ENCODE measurements at places on chromosomes 16 and 17.

DNA sequence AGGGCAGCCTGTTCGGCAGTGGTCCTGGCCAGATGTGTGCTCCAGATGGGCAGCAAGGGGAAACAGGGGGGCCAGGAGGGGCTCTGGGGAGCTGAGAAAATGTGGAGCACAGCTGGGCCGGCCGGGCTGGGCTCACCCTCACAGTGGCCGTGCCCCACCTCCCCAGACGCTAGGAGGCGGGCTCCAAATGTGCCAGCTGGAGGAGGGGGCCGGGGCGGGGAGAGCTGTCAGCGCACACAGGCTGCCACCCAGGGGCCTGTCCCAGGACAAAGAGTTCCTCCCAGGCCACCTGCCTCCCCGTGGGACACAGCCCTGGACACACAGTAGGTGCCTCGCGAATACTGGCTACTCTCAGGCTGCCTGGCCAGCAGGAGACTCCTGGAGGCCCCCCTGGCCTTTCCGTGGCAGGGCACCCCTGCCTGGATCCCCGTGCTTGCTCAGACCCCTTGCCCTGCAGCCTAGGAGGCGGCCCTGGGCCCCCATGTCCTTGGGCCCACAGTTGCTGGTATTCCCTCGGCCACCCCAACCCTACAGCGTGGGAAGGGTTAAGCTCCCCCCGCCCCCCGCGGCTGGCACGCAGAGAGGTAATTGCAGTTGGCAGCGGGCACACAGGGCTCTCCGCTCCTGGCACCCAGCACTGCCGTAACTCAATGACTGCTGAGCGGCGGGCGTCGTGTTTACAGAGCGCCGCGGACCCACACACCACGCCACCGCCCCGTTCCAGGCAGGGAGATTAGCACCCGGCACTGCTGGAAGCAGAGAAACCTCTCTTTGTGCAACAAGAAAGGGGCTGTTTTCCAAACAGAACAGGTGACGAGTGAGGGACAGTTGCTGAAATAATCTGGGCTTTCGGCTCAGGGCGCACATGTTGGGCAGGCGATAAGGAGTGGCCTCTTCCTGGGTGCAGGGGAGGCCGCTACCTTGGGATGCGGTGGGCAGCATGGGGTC lies 32.2 kb downstream of the BAHCC1 start:
- DNase-seq: no peak

GRCh38 chr16:17460890-17461289 lies 9.9 kb downstream of the XYLT1 start:
- DNase-seq: no peak

- DNase-seq: no peak
Observed at GRCh38 chr16:59604354-59604753, 870.2 kb upstream of the GOT2 start.

DNA sequence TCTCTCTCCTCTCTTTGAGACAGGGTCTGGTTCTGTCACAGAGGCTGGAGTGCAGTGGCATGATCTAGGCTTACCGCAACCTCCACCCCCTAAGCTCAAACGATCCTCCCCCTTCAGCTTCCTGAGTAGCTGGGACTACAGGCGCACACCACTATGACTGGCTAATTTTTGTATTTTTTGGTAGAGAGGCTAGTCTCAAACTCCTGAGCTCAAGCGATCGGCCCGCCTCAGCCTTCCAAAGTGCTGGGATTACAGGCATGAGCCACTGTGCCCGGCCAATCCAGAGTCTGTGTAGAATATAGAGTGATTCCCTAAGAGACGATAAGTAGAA lies 65.8 kb upstream of the RPH3AL start:
- no peak for DNase-seq

DNA sequence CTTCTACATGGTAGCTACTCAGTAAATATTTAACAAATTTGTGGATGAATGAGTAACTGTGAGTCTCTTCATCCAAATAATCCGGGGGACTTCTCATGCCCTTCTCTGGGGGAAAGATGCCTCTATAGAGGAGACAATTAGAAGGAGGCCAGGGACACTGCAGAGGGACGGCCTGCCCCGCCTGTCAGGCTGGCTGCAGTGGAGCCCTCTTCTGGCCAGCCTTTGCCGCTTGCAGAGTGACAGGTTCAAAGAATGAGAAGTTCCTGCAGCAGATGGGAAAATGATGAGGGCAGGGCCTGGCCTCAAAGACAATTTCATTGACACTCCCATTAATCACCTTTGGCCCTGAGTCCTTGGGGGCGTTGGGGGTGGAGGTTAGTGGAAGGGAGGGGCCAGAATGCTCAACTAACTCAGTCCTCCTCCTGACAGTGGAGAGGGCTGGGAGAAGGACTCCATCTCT lies 339.0 kb downstream of the MAF start:
- no peak for DNase-seq

GRCh38 chr17:40032322-40033320 lies 17.4 kb downstream of the CSF3 start:
- DNase-seq: no peak

GRCh38 chr16:89547860-89548259 lies 12.6 kb upstream of the RPL13 start:
- no peak for DNase-seq

- DNase-seq: no peak
Observed at GRCh38 chr17:44543213-44543904, 13.9 kb upstream of the FZD2 start.

DNA sequence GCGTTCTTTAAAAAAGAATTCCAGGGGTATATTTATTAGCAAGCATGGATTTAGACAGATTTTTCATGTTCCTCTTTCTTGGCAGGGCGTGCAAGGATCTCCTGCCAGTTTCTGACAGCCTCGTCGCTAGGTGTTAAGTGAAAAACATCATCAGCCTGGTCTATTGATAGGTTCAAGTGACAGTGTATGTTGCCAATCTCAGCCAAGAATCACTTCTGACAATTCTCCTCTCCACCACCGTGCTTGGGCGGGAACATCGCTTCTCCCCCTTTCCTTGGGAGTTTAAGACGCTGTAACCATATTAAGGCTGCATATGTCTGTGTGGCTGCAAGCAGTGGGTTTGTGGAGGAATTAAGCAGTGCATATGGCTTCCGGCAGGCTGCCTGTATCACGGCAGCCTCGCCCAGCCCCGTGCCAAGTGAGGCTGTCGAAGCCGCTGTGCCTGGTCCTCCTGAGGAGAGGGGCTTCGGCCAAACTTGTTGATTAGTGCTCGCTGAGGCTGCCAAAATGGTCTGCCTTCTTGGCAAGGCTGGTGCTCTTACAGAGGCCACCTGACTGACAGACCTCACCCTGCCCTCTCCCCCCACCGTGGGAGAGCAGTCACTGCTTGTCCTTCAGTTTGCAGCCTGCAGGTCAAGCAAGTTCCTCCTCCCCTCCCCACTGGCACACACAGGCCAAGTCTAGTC lies 132.2 kb upstream of the MPHOSPH6 start:
- DNase-seq: no peak

- DNase-seq: no peak
Observed at GRCh38 chr16:17130733-17131132, 340.0 kb downstream of the XYLT1 start.

GRCh38 chr16:87551487-87551886 lies 50.8 kb upstream of the JPH3 start:
- DNase-seq: no peak

DNA sequence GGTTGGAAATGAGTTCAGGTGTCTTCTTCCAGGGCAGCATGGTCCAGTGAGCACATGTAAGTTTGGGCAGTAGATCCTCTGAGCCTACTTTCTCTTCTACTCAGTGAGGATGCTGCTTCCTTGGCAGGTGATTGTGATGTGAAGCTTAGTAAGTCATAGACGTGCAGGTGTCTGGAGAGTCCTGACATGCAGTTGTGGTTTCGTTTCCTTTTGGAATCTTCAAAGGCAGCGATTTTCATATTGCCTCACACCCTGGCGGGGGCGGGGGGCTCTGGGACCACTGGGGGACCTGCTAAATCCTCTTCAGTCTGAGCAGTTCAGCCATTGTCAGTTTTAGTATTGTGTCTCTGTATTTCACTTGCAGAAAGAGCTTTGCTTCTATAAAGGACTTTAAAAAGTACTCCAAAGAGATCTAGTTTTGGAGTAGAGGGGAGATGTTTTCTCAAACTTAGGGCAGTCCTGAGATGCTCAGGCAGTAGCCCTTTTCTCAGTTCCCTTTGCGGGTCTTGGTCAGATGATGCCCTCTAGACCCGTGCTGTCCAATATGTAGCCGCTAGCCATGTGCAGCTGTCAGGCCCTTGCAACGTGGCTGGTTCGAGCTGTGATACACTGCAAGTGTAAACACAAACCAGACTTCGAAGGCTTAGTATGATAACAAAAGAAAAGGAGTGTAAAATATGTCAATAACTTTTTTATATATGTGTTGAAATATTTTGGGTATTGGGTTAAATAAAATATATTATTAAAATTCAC lies 4.0 kb upstream of the CDK5R1 start:
- no peak for DNase-seq

- no peak for DNase-seq
Observed at GRCh38 chr17:56111706-56112485, 41.4 kb upstream of the ANKFN1 start.

GRCh38 chr17:69401251-69401650 lies 13.2 kb upstream of the MAP2K6 start:
- no peak for DNase-seq

DNA sequence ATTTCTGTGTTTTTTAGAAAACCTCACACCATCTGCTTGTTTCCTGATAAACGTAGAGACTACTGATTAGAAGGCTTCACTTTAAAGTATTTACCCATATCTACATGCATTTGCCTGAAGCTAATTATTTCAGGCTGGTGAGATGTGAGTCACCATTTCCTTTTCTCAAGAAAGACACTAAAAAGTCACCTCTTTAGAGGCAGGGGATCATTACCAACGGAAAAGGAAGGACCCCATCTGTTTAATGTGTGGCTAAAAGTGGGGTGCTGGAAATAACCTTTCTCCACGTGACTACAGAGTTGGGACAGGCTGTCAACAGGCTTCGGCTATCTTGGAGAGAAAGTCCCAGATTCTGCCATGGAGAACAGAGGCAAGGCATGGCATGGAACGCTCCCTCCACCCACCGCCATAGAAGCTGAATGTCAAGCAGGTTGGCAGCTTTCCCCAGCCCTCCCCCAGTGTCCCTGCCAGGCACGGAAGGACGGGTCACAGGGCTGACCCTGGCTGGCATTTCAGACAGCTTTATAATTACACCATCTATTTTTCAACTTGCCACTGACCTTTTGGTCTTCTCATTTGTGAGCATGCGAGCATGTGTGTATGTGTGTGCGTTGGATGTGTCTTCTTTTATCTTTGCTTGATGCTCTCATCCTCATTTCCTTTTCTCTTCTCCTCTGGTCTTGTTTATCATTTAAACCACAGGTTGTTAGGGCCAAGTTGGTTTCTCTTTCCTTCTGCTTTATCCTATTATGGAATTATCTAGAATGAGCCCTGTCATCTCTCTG lies 157.0 kb downstream of the CPPED1 start:
- no peak for DNase-seq

GRCh38 chr16:76653390-76654026 lies 376.3 kb downstream of the CNTNAP4 start:
- peak; percentile 62 for DNase-seq

- no peak for DNase-seq
Observed at GRCh38 chr17:35214631-35215273, 20.6 kb upstream of the SLC35G3 start.

- DNase-seq: no peak
Observed at GRCh38 chr17:2442166-2442565, 41.3 kb upstream of the MNT start.

DNA sequence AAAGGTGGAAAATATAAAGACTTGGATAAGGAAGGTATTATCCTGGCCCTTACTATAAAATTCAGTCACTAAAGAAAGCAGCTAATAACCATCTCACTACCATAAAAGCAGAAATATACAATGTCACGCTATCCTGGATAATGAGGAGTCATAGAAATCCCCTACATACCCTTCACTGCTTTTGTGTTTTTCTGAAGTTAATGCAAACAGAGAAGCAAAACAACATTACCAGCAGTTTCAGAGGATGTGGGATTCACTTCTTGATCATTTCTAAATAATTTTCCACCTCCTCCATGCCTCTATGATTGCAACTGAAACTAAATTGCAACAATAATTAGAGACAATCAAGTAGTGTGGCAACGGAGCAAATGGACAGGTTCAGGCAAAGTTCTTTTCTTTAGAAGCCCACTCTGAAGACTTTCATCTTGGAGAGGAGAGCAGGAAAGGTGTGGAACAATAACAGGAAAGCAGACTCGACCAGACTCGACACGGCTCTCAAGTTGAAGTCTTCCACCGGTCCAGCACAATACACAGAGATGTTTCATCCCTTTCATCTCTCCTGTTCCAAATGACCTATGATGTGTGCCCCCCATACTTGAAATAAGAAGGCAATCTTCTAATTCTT lies 10.2 kb downstream of the CYTH1 start:
- no peak for DNase-seq

GRCh38 chr17:27343977-27344607 lies 50.2 kb downstream of the WSB1 start:
- no peak for DNase-seq

DNA sequence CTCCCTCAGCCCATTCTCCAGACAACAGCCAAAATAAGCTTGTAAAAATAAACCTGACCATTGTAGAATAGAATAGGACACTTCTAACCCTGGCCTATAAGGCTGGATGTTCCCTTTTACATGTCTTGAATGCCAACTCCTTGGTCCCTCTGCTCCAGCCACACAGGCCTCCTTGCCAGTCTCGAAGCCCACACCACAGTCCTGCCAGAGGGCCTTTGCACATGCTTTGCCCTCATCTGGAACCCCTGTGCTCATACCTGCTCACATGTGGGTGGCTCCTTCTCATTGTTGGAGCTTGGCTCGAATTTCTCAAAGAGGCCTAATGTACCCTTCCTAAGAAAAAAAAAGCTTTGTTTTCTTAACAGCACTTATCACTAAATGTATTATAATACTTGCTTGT lies 5.4 kb upstream of the SLC12A3 start:
- DNase-seq: no peak

- no peak for DNase-seq
Observed at GRCh38 chr17:56808503-56808902, 25.2 kb downstream of the C17orf67 start.

DNA sequence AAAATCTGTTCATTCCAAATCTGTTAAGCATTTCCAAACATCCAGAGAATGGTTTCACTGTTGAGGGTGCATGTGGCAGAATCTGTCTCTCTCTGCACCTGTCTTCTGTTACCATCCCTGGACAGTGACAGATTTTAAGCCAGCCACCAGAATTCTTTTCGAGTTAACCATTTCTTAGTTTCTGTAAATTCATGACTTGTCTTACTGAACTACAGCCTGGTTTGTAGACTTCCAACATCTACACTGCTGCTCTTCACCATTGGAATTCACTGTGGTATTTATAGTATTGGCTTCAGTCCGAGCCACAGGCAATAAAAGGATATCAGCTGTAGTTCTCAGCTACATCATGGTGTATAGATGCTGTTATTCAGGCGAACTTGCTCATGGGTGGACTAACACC lies 47.6 kb downstream of the GOSR1 start:
- DNase-seq: no peak

GRCh38 chr16:11129378-11129781 lies 126.6 kb downstream of the SOCS1 start:
- DNase-seq: peak; percentile 74

GRCh38 chr17:8225813-8226535 lies 15.6 kb upstream of the AURKB start:
- peak; percentile 46 for DNase-seq
